ENCODE measurements at places on chromosomes 1 and 21.

DNA sequence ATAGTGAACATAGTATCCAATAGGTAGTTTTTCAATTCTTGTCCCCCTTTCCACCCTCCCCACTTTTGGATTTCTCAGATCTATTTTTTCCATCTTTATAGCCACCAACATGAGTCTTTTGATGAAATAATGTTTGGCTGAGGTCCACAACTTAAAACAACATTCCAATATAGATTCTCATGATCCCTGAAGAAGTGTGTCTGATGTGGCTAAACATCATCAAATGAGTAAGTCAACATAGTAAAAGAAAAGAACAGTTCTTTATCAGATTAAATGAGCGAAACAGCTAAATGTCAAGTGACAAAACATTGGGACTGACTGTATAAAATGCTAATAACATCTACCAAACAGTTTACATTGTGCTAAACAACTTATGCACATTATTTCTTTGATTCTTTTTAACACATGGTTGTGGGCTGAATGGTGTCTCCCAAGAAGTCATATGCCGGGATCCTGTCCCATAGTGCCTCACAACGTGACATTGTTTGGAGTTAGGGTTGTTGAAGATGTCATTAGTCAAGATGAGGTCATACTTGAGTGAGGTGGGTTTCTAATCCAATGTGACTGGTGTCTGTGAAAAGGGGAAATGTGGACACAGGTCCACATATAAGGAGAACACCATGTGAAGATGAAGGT is 453.6 kb downstream of the LTN1 start:
- DNase-seq, result no peak

GRCh38 chr1:26353976-26354820 is at the start of gene CRYBG2:
Gene CRYBG2 (minus strand): TSS chr1:26354130. CDS start chr1:26346657, 7,473 bp downstream.
- peak; percentile 40 for DNase-seq

- no peak for DNase-seq
Observed at GRCh38 chr1:29700491-29700890, 464.2 kb downstream of the PTPRU start.

GRCh38 chr1:236645016-236645680 is 40.8 kb upstream of the HEATR1 start:
- DNase-seq, result no peak

DNA sequence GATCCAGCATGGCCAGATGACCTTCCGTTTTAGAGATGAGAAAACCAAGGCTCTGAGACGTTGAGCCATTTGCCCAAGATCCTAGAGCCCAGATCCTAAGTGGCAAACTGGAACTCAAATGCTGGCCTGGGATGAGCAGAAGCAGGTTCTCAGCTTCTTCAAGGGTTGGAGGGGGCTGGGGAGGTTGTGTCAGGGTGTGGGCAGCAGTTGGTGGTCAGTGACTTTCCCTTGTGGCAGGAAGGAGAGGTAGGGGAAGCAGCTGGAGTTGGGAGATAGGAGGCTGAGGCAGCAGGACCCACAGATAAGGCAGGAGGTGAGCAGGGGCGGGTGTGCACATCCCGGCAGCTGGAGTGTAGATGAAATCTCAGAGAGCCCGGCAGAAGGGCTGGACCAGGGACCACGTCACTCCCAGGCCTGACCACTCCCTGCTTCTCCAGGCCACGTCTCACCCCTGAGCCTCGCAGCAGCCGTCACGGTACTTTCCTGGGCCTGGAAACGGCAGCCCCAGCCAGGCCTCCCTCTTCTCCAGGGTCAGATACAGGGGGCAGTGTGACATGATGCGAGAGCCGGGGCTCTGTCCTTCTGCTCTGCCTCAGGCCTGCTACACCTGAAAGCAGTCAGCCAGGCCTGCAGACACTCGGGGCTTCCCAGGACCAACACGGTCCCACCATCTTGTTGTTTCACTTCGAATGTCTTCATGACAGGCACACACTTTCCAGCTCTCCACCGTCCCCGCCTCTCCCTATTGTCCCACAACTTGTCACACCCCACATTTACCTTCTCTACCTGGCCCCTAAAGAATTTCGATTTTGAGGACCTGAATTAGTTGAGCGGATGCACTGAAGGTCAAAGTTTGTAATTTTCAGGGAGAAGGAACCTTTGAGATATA is 11.5 kb upstream of the LAPTM5 start:
- no peak for DNase-seq

- DNase-seq, result no peak
Observed at GRCh38 chr1:178438432-178438831, 58.3 kb downstream of the CLEC20A start.

- DNase-seq, result no peak
Observed at GRCh38 chr1:54317084-54317483, 89.1 kb downstream of the SSBP3 start.

GRCh38 chr1:116164604-116165368 is 53.6 kb downstream of the MAB21L3 start:
- no peak for DNase-seq

- DNase-seq, result no peak
Observed at GRCh38 chr1:170309389-170310013, 163.7 kb downstream of the NTMT2 start.

GRCh38 chr1:178575611-178576361 is 62.9 kb downstream of the TEX35 start:
- DNase-seq, result peak; percentile 98
